ENCODE measurements at places on chromosomes 12 and 14. TPM values are rescaled to one million over a fixed set of nuclear protein-coding genes. Genes with fewer than 3 reads are reported as not detected.

GRCh38 chr12:54349679-54350078 lies 14.6 kb downstream of the GPR84 start:
- H3K27ac ChIP-seq = no peak overlapping the region
- no peak overlapping the region for H3K4me3 ChIP-seq
- DNase-seq = no peak
- H3K36me3 ChIP-seq = peaks cover 57% of the 10 kb centered on the region
- no peaks in the 10 kb centered on the region for H3K27me3 ChIP-seq

DNA sequence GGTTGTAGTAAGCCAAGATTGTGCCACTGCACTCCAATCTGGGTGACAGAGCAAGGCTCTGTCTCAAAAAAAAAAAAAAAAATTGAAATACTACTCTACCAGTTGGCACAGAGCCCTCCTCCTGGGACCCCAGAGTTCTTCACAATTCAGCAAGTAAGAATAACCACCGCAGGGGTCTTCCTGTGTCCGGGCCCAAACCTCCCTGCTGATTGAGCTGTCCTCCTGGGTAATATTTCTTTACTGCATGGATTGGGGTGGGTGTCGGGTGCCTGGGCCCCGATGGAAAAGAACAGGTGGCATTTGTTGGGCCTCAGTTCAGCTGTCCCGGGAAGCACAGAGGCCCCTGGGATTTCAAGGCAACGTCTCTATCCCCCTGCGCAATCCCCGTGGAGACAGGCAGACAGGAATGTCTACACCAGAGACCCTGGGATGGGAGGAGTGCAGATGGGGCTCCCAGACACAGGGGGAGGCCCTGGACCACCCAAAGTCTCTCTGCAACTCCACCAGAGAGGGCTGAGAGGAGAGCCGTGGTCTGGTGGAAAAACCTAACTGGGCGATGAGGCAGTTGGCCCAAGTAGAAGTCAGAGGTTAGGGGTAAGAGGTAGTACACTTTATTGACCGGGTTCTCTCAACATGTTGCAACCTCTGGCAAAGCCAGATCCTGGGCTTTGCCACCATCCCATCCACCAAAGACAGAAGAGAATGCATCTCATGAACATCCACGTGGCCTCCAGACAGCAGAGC lies 32.7 kb upstream of the VPS37B start:
- H3K4me1 ChIP-seq = no peaks in the 10 kb centered on the region
- H3K4me3 ChIP-seq = no peak overlapping the region
- H3K27me3 ChIP-seq = no peaks in the 10 kb centered on the region
- H3K36me3 ChIP-seq = no peaks in the 10 kb centered on the region
- no peak overlapping the region for H3K27ac ChIP-seq
- no peak for DNase-seq

DNA sequence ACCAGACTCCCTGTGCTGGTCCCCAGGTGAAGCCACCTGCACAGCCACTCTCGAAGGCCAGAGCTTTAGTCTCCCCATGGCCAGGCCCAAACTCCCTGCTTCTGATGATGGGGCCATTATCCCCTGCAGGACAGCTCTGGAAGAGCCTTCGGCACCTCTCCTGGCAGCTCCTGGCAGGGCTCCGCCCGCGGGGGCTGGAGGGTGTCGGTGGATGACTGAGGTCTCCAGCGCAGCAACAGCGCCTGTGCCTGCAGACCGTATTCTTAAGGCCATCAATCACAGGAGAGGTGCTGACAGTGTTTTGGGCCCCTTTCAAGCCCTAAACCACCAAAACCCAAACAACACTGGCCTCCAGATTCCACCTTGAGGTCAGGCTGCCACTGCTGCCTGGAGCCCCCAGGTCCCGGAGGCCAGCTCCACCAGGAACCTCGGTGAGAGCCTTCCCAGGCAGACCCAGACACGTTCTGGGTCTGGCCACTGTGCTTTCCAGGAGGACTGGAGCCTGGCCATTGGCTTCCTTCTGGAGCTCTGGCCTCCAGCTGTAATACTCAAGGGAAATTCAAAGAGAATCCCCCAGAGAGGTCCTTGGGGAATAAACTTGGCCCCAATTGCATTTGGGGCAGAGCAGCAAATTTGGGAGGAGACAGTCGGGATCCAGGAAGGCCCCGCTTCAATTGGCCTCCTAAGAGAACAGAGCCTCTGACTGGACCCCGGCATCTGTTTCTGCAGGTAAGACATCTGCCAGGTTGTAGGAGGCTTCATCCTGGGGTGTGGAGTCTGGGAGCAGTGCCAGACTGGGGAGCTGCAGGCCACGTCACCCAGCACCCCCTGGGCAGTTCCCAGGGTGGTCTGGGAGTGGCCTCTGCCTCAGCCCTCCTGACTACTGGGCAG lies 210.6 kb upstream of the RTL1 start:
- no peaks in the 10 kb centered on the region for H3K4me1 ChIP-seq
- H3K36me3 ChIP-seq = no peaks in the 10 kb centered on the region
- DNase-seq = peak; percentile 10

DNA sequence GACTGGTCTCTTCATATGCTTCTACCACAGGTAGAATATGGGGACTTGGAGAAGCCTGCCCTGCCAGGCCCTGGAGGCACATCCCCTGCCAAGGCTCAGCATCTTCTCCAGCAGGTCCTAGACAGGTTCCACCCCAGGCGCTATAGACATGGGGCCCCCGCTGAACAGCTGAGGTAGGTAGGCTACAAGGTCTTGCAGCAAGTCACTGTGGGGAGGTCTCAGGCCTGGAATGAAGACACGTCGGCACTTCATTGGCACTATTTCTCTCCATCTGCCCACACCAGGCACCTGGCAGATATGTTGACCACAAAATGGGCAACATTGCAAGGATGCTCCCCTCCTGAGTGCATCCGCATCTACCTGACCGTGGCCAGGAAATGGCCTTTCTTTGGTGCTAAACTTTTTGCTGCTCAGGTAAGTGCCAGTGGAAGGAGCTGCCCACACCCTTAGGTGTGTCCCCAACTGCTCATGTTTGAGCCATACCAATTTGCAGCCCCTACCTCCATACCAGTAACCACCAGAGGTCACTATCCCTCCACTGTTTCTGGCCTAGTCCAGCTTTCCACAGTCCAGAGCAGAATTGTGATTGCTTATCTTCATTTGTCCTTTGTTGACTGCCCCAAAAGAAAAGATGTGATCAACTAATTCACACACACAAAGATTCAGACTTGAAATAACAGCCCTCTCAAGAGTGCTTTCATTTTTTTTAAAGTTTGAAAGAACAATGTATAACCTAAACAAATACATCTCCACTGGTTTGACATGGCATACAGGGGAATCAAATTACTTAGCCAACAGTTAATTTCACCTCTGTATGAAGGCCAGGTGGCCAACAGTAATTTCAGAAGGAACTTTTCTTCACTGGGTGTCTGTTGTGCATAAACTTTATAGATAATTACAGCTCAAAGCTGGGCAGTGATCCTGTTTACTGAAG lies 16.1 kb downstream of the PIGH start:
- no peaks in the 10 kb centered on the region for H3K36me3 ChIP-seq
- H3K27ac ChIP-seq = no peak overlapping the region
- peak; percentile 26 for DNase-seq
- H3K4me1 ChIP-seq = peaks cover 12% of the 10 kb centered on the region
- no peaks in the 10 kb centered on the region for H3K27me3 ChIP-seq

GRCh38 chr14:104211741-104212140 lies 73.4 kb downstream of the KIF26A start:
- H3K36me3 ChIP-seq = no peaks in the 10 kb centered on the region
- DNase-seq = no peak
- no peak overlapping the region for H3K27ac ChIP-seq
- H3K4me1 ChIP-seq = no peaks in the 10 kb centered on the region
- no peaks in the 10 kb centered on the region for H3K27me3 ChIP-seq
- H3K4me3 ChIP-seq = no peak overlapping the region

Gene KRT80
- not detected for total RNA-seq

GRCh38 chr14:41146391-41146790 lies 460.3 kb upstream of the LRFN5 start:
- H3K4me3 ChIP-seq = no peak overlapping the region
- H3K4me1 ChIP-seq = no peaks in the 10 kb centered on the region
- no peaks in the 10 kb centered on the region for H3K36me3 ChIP-seq
- no peak for DNase-seq

Gene PXMP2
- total RNA-seq = 24.9 TPM

- no peaks in the 10 kb centered on the region for H3K4me1 ChIP-seq
- H3K27ac ChIP-seq = no peak overlapping the region
- H3K36me3 ChIP-seq = no peaks in the 10 kb centered on the region
- DNase-seq = no peak
These were observed 10.9 kb downstream of the CCDC92 start for GRCh38 chr12:123961585-123962345.

Gene TMEM179
- not detected for total RNA-seq

Gene SLC25A47
- total RNA-seq = not detected

- no peak overlapping the region for H3K27ac ChIP-seq
- H3K4me1 ChIP-seq = no peaks in the 10 kb centered on the region
- H3K27me3 ChIP-seq = no peaks in the 10 kb centered on the region
- H3K4me3 ChIP-seq = no peak overlapping the region
- DNase-seq = no peak
- H3K36me3 ChIP-seq = no peaks in the 10 kb centered on the region
These were observed 123.1 kb downstream of the PIWIL1 start for GRCh38 chr12:130460611-130461446.

DNA sequence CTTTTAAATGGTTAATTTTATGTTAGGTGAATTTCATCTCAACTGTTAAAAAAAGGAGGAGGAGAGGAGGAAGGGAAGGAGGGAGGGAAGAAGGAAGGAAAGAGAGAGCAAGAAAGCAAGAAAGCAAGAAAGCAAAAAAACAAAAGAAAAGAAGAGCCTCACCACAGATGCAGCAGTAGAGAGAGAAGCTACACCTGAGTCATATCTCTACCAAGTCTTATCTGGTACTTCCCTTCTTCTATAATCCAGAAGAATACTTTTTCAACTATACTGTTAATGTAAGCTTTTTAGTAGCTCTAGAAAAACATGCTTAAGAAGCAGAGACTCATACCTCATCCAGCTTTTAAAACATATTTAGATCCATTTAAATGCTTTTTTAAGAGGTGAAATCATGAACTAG lies 5.6 kb upstream of the IL26 start:
- H3K27ac ChIP-seq = no peak overlapping the region
- H3K4me1 ChIP-seq = peaks cover 47% of the 10 kb centered on the region
- peaks cover 6% of the 10 kb centered on the region for H3K36me3 ChIP-seq
- no peak overlapping the region for H3K4me3 ChIP-seq
- no peak for DNase-seq

Gene STAB2
- not detected for total RNA-seq

GRCh38 chr14:73324533-73324932 lies 87.2 kb downstream of the PAPLN start:
- DNase-seq = no peak
- H3K4me1 ChIP-seq = peaks cover 22% of the 10 kb centered on the region
- H3K4me3 ChIP-seq = no peak overlapping the region
- no peak overlapping the region for H3K27ac ChIP-seq
- H3K36me3 ChIP-seq = peaks cover 2% of the 10 kb centered on the region
- H3K27me3 ChIP-seq = no peaks in the 10 kb centered on the region

Gene GPRC5D
- 0.73 TPM for total RNA-seq

Gene MYL2
- total RNA-seq = not detected

- H3K36me3 ChIP-seq = no peaks in the 10 kb centered on the region
- H3K27ac ChIP-seq = no peak overlapping the region
- no peaks in the 10 kb centered on the region for H3K27me3 ChIP-seq
- H3K4me3 ChIP-seq = no peak overlapping the region
- H3K4me1 ChIP-seq = peaks cover 16% of the 10 kb centered on the region
These were observed 89.7 kb downstream of the CAND1 start for GRCh38 chr12:67358781-67359338.

DNA sequence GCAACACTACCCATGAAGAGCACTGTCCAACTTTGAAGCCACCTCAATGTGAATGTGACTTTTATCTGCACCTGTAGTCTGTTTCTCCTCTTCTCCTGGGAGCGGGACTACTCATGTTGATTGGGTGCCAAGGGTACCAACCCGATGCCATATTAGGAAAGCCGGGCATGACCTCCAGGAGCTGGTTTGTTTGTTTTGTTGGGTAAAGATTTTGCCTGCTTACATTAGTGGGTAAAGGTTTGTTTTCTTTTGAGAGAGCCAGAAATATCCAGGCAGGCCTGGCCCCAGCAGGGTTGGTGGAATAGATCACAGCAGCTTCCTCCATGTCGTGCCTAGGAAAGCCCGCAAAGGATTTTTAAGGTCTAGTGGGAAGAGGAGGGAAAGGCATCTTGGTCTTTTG lies 19.7 kb upstream of the ITPK1 start:
- no peak for DNase-seq
- peaks cover 2% of the 10 kb centered on the region for H3K27me3 ChIP-seq
- H3K36me3 ChIP-seq = no peaks in the 10 kb centered on the region
- H3K4me3 ChIP-seq = no peak overlapping the region

- peaks cover 10% of the 10 kb centered on the region for H3K36me3 ChIP-seq
- no peak overlapping the region for H3K4me3 ChIP-seq
- H3K27me3 ChIP-seq = no peaks in the 10 kb centered on the region
- peaks cover 3% of the 10 kb centered on the region for H3K4me1 ChIP-seq
- H3K27ac ChIP-seq = no peak overlapping the region
- DNase-seq = no peak
These were observed 35.0 kb downstream of the CRADD start for GRCh38 chr12:93712200-93712599.

DNA sequence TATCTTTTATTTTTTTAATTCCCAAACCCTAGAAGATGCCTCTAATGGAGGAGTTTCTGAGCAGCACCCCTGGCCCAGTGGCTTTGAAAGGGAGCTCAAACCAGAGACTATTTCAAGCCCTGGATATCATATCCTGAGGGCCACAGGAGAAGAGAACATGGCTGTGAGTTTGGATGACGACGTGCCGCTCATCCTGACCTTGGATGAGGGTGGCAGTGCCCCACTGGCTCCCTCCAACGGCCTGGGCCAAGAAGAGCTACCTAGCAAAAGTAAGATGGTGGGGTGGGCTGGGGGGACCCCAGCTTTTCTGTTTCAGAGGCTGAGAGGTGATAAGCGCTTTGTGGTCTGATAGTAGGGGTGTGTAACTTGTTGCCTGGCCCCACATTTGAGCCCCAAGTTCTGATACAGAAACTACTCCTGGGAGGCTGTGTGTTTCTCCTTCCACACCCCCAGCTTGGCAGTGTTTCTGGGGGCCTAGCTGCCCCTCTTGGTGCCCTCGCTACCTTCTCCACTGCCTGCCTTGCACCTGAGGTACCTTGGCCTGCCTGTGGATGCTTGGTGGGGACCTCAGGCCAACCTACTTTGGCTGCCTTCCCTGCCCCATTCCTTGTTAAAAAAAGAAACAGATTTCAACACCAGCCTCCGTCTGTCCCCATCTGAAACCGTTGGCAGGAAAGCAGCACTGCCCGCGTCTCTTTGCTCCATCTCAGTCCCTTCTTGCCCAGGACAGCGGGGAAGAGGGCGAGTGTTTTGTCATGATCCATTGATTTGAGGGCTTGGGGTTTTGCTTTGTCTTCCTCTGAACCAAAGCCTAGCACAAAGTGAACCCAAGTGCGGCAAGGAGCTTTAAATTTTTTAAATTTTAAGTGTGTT lies 5.7 kb downstream of the TPCN1 start:
- no peaks in the 10 kb centered on the region for H3K27me3 ChIP-seq
- DNase-seq = no peak
- H3K4me1 ChIP-seq = peaks cover 51% of the 10 kb centered on the region
- no peak overlapping the region for H3K27ac ChIP-seq
- H3K36me3 ChIP-seq = peaks cover 22% of the 10 kb centered on the region

Data from activated CD4-positive, alpha-beta memory T cell treated with anti-CD3 and anti-CD28 coated beads, Interleukin-2, amount 10 ng/mL, durations not matched to agents 7 days and 5 days (primary cell).